ENCODE measurements at places on chromosomes 11 and 22.
A peak's percentile ranks its signal among the peaks of the same experiment; 100 is the strongest.

DNA sequence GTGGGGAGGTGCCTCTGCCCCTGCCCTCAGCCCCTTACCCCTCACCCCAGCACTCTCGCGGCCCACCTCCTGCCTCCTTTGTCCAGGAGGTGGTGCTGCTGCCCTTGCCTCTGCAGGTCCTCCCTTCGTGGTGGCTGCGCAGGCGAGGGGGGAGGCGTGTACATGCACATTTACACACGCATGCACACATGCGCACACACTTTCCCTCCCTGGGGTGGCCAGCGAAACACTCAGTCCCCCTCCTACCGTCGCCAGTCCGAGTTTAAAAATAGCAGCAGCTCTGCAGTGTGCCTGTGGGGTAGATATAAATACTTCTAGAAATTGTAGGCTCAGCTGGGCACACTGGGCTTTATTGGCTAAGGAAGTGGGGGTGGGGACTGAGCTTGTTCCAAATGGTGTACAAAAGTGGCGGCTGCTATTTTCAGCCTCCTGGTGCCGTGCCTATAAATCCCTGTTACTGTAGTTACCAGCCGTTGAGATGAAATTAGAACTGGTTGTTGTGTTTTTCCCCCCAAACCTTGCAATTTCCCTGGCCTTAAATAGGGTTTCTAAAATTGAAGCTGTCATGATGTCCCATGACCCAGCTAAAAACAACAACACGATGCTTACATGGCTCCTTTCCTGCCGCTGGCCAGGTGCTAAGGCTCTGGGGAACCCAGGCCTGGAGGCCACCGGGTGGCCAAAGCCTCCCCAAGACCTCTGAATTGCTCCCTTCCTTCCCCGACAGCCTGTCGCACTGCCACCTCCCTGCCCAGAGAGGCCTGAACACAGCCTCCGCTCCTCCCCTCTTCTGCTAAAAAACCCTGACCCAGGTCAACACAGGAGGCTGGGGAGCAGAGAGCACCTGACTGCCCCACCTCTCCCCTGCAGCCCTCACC lies 12.4 kb downstream of the PICK1 start:
- no peak for DNase-seq

DNA sequence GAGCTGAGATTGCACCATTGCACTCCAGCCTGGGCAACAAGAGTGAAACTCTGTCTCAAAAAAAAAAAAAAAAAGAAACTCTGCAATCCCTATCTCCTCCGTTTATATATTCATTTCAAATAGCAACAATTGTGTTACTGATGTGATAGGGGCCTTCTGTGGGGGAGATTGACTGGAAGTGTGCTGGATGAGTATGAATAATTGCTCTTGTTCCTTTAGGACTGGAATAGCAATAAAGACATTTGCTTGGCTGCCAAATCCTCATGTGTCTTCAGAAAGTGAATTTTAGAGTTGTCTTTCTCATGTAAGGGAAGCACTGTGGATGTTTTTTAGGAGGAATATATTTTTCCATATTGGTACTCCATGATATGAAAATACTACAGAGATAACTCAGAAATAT lies 21.1 kb upstream of the ME3 start:
- DNase-seq: no peak

- peak; percentile 67 for DNase-seq
These were observed 64.5 kb downstream of the C11orf91 start for GRCh38 chr11:33636104-33636503.

DNA sequence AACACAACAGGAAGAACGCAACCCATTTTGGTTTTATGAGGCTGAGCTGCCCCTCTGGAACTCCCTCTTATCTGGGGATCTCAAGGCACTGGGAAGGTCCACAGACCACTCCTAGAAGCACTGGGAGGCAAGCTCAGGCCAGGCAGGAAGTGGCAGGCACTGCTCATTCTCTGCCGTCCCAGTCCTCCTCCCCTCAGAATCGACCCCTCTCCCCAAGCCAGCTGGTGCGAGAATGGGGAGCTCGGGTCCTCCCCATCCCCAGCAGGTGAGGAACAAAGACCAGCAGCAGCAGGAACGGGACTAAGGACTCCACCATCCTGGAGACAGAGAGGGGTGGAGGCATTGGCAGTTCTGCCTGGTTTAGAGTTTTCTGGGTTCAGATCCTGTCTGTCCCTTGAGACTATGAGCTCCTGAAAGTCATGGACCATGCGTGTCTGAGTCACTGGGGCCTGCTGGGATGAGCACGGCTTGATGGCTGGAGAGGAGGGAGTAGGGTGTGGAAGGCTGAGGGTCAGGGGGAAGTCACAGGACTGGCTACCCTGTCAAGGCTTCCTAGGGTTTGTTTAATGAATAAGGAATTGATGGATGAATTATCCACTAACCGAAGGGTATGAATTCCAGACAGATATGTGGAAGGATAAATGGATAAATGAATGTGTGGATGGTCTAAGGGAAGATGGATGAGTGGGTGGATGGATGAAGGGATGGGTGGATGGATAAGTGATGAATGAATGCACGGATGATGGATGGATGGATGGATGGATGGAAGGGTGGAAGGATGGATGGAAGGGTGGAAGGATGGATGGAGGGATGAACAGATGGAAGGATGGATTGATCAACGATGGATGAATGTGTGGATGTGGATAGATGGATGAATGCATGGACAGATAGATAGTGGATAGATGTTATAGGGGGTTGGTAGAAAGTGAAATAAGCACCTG lies 6.4 kb downstream of the MYEOV start:
- peak; percentile 76 for DNase-seq

DNA sequence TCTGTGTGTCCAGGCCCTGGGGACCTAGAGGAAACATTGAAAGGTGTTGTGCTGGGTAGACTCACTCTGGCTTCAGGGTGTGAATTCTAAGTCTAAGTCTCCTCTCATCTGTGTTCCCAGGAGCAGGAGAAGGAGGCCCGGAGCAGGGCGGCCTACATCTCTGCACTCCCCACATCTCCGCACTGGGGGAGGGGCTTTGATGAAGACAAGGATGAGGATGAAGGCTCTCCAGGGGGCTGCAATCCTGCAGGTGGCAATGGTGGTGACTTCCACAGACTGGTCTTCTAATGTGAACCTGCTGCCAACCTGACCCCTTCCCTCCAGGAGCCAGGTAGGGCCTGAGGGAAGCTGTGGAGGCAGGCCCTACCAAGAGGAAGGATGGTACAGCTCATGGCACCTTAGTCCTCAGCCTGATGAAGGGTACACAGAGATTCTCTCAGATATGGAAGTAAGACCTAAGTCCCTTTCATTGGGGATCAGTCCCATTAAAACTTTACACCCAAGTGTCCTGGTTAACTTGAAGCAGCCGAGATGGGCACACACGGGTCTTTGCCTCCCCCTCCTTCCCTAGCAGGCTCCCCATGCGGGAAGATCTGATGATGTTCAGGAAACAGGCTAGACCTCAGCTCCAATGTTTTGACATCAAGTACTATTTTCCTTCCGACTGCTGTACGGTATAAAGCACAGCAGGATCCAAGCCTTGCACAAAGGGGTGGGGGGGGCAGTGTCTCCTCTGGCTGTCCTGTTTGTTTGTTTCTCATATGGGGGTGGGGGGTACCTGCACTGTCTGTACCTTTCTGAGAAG lies 25.0 kb downstream of the USP35 start:
- no peak for DNase-seq

GRCh38 chr11:69434471-69434931 lies 47.0 kb upstream of the LINC01488 start:
- no peak for DNase-seq

DNA sequence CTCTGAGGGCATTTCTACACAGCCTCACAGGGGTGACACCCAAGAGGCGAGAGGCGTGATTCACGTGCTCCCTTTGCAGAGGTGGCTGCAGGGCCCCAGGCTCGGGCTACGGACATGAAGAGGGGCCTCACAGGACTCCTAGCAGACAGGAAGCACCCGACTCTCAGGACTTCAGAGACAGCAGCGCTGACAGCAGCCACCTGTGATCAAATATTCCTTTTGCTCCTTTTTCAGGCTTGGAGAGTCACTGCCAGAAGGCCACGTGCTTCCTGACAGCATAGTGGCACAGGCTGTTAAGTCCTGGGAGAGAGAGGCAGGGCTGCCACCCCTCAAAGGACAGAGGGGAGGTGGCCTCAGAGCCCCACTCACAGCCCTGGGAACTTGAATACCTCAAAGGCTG lies 348.9 kb downstream of the CADM1 start:
- DNase-seq: no peak

DNA sequence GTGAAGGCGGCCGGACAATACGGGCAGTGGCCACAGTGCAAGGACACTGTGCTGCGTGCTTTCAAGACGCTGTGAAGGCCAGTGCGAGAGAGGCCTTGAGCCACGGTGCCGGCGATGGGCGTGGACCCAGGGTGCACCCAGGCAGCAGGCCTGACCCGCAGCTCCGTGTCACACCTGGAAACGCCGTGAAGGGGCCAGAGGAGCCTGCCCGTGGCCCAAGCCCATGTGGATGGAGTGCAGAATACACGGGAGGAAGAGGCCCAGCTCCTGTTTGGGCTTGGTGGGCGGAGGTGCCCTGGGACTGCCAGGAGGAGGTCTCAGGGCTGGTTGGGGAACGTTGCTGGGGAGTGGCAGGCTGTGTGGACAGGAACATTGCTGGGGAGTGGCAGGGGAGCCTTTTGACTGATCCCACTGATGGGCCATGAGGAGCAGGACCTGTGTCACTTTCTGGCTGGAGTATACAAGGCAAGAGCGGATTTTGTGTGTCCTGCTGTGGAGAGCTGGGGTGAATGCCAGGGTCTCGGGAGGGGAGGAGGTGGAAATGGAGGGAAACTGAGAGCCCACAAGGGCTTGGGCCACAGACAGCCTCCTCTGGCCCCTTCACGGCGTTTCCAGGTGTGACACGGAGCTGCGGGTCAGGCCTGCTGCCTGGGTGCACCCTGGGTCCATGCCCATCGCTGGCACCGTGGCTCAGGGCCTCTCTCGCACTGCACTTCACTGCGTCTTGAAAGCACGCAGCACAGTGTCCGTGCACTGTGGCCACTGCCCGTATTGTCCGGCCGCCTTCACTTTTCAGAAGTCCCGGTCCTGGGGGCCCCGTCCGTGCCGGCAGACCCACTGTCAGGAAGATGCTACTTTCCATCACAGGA lies 925.4 kb downstream of the BRD1 start:
- no peak for DNase-seq

DNA sequence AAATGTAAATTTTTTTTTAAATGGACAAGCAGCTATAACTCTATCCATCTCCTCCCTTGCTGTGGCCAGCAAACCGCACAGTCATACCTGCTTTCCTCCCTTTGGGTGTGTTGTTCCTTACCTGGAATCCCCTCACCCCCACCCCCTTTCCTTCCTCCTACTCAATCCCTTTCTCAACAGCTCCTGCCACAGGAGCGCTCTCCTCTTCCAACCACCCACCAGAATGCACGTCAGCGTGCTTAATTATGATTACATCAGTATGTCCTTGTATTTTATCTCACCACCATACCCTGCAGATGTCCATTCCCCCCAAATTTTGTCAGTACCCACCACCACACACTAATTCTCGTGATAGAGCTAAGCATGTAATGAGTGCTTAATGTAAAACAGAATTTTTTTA lies 60.9 kb upstream of the LMO2 start:
- no peak for DNase-seq

DNA sequence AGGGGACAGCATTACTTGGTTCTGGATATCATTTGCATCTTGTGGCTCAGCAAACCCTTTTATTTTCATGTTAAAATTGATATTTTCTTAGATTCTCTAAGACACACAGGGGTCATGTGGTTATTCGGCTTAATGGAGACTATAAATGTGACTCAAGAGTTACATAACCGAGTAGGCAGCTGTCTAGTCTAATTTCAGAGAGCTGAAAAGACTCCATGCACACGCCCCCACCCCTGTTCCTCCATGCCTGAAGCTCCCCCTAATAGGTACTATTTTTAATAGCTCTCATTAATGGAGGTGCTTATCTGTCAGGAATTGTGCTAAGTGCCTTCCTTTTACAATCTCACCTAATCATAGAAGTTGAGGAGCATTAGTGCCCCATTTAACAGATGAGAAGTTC lies 189.2 kb upstream of the ARHGAP20 start:
- no peak for DNase-seq

GRCh38 chr11:35804451-35805040 lies 139.3 kb upstream of the LDLRAD3 start:
- DNase-seq: no peak

DNA sequence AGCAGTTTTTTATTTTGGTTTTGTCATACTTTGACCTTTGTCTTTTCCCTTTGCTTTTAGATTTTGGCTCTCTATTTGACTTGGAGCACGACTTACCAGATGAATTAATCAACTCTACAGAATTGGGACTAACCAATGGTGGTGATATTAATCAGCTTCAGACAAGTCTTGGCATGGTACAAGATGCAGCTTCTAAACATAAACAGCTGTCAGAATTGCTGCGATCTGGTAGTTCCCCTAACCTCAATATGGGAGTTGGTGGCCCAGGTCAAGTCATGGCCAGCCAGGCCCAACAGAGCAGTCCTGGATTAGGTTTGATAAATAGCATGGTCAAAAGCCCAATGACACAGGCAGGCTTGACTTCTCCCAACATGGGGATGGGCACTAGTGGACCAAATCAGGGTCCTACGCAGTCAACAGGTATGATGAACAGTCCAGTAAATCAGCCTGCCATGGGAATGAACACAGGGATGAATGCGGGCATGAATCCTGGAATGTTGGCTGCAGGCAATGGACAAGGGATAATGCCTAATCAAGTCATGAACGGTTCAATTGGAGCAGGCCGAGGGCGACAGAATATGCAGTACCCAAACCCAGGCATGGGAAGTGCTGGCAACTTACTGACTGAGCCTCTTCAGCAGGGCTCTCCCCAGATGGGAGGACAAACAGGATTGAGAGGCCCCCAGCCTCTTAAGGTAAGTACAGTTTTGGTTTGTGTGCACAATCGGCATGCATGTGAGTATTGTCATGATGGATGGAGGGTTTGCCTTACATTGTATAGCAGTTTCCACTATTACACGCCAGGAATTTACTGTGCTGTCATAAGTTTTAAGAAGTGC lies 25.0 kb downstream of the EP300 start:
- no peak for DNase-seq

- DNase-seq: no peak
These were observed 79.8 kb upstream of the CNTN5 start for GRCh38 chr11:98940913-98941312.

DNA sequence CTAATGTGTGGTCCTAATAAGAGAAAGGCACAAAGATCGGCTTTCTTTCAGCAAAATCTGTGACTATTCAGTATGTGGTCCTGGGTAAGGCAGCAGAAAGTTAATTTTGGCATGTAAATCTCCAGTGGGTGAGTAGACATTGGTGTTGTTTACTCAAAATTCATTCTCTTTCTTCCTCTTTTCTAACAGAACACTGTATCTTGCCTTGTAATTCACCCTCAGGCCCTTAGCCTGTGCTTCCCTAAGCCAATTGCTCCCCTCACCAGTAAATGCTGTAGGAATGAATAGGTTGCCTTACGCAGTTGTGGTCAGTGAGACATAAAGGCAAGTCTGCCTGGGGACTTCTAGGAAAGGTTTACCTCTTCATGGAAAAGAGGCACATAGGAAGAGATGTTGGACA lies 49.9 kb upstream of the PDE3B start:
- DNase-seq: no peak

GRCh38 chr22:32714458-32715430 lies 86.8 kb upstream of the TIMP3 start:
- no peak for DNase-seq

GRCh38 chr11:64969209-64969608 lies 2.7 kb downstream of the MAJIN start:
- DNase-seq: no peak

GRCh38 chr11:1234054-1234720 lies 11.3 kb downstream of the MUC5B start:
- no peak for DNase-seq

Measured in GM04503 (cell line).